Left renal cortex interstitium (tissue), 4 donors: ENCODE measurements at places on chromosomes 4 and X.

- DNase-seq: no peak
Observed at GRCh38 chrX:10841579-10841978, 221.2 kb upstream of the MID1 start.

DNA sequence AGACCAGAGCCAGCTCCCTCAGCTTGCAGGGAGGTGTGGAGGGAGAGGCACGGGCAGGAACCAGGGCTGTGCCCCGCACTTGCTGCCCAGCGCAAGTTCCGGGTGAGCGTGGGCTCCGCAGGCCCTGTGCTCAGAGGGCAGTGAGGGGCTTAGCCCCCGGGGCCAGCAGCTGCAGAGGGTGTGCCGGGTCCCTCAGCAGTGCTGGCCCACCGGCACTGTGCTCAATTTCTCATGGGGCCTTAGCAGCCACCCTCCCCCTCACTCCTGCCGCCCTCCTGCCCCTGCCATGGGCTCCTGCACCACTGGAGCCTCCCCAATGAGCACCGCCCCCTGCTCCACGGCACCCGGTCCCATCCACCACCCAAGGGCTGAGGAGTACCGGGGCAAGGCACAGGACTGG, 104.6 kb upstream of the SRD5A3 start:
- DNase-seq: no peak

- DNase-seq: peak; percentile 7
Observed at GRCh38 chrX:12065251-12065650, 73.0 kb upstream of the FRMPD4 start.

- DNase-seq: no peak
Observed at GRCh38 chr4:31156221-31156620, 436.1 kb downstream of the PCDH7 start.

DNA sequence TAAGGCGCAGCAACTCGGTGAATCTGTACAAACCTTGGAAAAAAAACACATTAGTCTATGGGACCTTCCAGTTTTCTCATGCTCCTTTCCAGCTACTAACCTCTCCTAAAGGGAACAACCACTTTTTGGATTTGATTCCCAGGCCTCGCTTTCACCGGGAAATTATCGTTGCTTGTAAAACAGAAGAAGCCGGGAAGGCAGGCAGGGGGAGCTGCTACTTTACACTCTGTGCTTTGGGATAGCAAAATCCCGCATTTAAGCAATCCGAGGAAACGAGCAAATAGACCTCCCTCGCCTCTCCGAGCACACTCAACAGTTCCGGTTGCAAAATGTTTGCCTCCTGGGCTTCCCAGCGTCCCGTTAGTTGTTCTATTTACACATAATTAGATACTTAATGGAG, 1.2 kb downstream of the CD38 start:
- peak; percentile 52 for DNase-seq

DNA sequence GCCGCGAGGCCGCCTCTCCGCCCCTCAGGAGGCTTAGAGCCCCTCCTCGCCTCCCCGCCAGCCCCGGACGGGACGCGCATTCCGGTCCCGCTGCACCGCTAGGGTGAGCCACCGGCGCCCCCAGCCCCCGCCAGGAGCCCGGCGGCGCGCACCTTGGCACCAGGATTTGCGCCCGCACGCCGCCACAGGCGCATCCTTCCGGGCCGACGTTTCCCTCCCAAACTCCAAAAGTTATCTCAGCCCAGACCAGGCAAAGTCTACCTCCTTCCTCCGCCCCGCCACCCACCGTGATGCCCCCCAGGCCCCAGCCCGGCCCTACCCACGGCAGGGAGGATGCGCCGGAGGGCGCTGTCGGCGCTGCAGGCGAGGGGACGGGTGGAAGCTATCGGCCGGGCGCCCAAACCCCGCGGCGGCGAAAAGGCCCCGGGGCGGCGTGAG, 538 bp downstream of the SCML2 start:
- DNase-seq: peak; percentile 4

DNA sequence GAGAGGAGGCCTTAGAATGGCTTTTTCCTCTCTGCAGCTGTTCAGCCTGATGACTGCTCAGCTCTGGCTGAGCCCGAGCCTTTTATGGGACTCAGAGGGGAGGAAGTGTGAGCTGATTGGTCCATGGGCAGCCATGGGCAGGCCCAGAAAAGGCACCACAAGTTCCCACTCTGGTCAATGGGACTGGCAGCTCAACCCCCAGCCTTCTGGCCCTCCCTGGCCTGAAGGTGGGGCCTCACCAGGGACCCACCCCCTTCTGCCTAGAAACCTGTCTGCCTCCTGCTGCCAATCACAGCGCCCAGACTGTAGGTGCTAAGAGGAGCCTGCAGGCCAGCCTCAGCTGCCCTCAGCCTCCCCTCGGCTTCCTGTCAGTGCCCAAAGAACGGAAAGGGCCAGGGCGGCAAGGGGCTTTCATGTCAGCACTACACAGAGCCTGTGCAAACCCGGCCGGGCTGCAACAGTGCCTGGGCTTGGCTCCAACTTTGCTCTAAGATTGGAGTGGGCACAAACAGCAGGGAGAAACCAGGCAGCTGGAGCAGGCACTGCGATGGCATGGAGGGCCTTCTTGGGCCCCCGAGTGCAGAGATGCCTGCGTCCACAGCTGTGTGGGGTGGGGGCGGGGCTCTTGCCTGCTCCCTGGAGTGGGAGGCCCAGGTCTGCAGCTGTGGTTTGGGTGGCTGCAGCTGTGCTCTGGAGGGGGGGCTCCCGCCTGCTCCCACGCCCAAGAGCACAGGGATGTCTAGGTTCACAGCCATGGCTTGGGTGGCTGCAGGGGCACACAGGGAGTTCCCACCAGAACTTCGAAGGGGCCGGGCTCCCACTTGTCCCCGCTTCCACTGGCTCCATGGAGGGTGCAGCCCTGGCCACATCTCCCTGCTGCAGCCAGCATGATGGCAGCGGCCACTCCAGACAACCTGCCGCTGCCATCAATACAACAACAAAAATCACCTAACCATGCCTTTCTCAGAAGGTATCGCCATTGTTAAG, 92.6 kb downstream of the NXF2 start:
- DNase-seq: no peak

DNA sequence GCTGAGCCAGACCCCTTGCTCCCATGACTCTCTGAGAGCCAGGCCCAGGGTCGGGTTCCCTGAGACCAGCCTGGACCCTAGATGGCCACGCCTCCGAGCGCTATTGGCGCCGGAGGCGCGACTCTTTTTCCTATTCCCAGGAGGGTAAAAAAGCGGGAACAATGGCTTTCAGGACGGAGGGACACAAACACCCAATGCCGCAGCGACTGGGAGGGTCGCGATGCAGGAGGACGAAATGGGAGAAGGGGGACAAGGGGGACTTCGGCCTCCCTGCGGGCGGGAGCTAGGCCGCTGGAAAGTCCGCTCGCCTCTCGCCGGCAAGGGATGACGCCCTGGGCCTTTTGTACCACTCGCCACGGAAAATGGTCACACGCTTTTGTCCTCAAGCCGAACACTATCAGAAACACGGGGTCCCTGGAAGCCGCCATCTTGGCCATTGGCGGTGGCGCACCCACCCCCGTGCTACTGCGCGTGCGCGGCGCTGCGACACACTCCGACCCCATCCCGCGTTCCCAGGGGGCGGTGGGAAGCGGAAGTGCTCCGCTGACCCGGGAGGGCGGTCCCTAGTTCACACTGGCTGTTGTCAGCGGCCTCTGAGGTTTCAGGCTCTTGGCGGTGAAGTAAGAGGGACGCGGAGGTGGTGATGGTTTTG, 98.4 kb downstream of the ZNF674 start:
- DNase-seq: peak; percentile 73

DNA sequence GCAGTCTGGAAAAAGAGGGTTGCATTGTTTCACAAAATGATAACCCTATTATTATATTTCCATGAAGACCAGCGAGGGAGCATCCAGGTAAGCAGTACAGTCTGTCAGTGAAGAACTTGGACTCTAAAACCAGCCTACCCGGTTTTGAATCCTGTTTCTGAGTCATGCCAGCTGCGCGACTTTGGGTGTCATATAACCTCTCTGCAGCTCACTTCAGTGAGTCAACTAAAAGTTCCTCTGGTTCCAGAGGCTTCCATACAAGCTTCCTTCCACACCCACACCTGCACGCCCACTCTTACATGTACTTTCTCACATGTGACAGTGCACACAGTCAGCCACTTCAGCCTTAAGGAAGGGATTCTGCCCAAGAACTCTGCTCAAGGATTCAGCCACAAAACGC, 49.8 kb upstream of the PRPS2 start:
- DNase-seq: no peak

- no peak for DNase-seq
Observed at GRCh38 chrX:47587091-47587891, 5.1 kb downstream of the TIMP1 start.

DNA sequence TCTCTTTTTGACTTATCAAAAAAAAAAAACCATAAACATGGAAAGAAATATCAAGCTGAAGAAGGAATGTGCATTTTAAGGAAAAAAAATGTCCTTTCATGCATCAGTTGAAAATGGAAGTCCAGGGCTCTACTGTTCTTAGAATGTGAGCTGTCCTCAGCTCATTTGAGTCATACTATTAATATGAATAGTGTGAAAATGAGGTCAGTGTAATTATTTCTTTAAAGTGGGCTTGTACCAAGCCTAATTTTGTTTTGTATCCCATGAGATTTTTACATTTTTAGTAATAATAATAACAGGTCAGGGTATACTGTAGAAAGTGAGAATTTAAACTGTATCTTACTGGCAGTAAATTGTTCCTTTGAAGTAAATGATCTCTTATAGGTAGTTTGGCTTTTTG, 148.5 kb downstream of the NAA11 start:
- no peak for DNase-seq

GRCh38 chr4:110287130-110287529, 88.7 kb upstream of the ELOVL6 start:
- DNase-seq: no peak

DNA sequence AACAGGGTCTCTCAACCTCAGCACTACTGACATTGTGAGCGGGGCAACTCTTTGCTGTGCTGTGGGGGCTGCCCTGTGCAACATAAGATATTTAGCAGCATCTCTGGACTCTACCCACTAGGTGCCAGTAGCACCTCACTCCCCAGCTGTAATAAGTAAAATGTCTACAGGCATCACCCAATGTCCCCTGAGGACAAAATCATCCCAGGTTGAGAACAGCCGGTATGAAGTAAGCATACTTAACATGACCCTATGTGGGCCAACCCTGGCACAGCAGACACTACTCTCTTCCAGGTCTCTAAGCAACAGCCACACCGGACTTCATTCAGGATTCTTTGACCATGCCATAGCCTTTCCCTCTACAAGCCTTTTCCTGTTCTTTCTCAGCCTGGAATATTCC, 10.5 kb upstream of the MGST2 start:
- no peak for DNase-seq

DNA sequence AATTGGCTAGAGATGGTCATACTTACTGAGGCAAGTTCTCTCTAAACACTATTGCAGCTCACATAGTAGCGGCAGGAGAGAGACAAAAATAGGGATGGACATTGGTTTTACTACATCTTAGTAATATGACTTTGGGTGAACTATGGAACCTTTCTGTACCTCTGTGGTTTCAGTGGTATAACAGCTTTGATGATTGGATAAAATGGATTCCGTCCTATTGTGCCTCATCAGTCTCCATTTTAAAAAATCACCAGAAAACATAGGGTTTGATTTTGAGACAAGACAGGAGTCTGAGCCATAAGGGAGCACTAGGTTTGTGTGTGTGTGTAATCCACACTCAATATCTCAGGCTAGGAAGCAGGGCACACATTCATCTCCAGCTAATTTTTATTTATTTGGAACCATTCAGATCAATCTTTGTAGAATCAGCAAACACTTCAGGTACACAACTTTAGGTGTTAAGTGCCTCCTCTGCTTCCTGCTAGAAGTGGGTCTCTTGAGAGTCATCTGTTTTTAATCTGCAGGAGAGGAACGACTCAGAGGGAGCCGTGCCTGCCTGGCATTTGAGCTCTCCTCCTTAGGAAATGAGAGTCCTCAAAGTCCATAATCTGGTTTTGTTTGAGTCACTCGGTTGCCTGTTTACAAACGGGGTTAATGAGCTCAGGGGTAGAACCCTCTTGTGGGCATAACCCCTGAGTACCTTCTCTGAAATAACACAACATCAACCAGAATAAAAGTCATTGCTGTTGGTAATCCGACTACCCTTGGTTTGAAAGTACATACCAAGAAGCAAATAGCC, 238.5 kb upstream of the BOD1L1 start:
- DNase-seq: no peak

- no peak for DNase-seq
Observed at GRCh38 chr4:76752861-76753501, 145.0 kb downstream of the SOWAHB start.

- no peak for DNase-seq
Observed at GRCh38 chr4:19698961-19699360, 552.7 kb upstream of the SLIT2 start.

- no peak for DNase-seq
Observed at GRCh38 chrX:148728901-148729300, 228.5 kb downstream of the AFF2 start.
